Midbrain (tissue), 1 donor: ENCODE measurements at places on chromosomes 16 and 17.

- no peak for DNase-seq
These were observed 32.8 kb upstream of the RASD1 start for GRCh38 chr17:17528696-17529652.

- no peak for DNase-seq
These were observed 166.3 kb downstream of the MSI2 start for GRCh38 chr17:57422574-57423164.

- DNase-seq, result no peak
These were observed 74.1 kb downstream of the ABCC12 start for GRCh38 chr16:48081656-48082055.

GRCh38 chr16:30030841-30031413 is at the start of gene TLCD3B:
Gene TLCD3B (minus strand): TSS chr16:30031271. CDS start chr16:30030527, 744 bp downstream.
- no peak for DNase-seq

- no peak for DNase-seq
These were observed 12.3 kb downstream of the CANT1 start for GRCh38 chr17:78997231-78997741.

DNA sequence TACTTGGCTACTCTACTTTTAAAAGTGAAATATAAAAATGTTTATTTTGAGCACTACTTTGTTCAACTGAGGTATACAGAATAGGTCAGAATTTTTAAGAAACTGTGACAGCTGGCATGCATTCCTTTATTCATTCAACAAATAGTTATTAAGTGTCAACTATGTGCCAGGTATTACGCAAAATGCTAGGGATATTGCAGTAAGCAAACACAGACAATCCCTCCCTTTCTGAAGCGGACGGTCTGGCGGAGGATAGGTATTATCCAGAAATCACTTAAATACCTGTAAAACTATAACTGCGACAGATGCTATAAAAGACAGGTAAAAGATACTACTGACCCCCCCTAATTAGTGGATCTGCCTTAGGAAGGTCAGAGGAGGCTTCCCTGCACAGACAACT is 26.1 kb downstream of the METTL16 start:
- no peak for DNase-seq

- no peak for DNase-seq
These were observed 6.7 kb upstream of the LHX1 start for GRCh38 chr17:36930583-36930900.

GRCh38 chr16:85234310-85235204 is 122.3 kb upstream of the CIBAR2 start:
- DNase-seq, result no peak
